Activated T-cell treated with anti-CD3 and anti-CD28 coated beads, Interleukin-2, amount 50 U/mL, for 72 hours (primary cell): ENCODE measurements at places on chromosomes 11 and 22. TPM values are rescaled to one million over a fixed set of nuclear protein-coding genes. Genes with fewer than 3 reads are reported as not detected.

GRCh38 chr11:76169473-76169896, 36.8 kb downstream of the WNT11 start:
- DNase-seq = no peak

DNA sequence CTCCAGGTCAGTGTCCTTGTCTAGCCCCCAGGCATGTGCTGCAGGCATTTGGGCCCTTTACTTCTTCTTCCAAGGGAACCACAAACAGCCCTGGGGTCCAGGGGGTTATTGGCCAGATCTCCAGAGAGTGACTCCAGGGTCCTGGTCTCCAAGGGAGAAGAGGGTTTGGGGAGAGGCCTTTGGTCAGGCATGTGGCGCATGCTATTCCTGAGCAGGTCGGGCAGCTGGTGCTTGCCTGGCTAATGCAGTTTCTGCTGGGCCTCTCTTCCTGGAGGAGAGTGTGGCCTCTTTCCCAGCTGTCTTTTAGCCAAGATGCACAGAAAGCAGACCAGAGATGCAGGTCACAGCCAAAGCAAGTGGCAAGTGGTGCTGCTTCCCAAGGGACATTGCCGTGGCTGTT, 3.8 kb upstream of the RFPL2 start:
- no peak for DNase-seq

DNA sequence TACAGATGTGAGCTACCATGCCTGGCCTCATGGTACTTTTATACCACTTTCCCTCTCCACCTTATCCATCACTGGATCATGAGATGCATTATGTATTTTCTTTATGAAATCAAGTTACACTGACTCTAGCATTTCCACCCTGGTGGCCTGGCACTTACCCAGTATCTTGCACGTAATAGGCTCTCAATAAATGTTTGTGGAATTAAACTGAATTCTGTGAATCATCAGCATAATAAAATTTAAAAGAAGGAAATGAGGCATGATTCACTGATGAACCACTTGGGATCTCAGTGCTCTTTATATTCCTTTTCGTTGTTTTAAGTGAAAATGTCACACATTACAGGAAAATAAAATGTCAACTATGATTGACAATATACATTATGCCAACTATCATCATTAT, 25.1 kb downstream of the ADM start:
- no peak for DNase-seq

DNA sequence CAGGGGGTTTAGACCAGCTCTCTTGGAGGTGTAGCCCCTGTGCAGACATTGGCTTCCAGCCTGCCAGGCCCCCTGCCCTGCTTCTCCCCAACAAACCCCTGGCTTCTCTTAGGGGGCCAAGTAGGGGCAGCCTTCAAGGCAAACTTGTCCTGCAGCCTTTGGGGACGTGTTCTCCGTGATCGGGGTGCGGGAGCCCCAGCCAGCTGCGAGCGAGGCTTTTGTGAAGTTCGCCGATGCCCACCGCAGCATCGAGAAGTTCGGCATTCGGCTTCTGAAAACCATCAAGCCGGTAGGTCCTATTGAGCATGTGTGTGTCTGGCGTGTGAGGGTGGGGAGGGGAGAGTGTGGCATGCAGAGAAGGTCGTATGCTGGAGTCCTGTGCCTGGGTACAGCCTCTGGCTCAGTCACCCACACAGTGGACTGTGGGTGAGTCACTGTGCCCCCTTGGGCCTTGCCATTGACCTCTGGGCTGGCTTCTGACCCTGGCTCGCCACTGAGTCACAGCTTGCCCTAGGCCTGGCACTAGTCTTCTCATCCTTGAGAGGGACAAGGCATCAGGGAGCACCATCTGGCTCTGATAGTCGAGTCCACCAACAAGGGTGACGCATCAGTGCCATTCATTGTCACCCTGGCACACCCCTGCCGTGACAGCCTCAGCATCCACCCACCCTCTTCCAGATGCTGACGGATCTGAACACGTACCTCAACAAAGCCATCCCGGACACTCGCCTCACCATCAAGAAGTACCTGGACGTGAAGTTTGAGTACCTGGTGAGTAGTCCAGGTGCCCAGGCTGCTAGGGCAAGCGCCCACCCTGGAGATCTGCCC, 11.4 kb downstream of the SLC16A8 start:
- no peak for DNase-seq

- no peak for DNase-seq
Measured at GRCh38 chr11:101180481-101180880, 50.9 kb upstream of the PGR start.

GRCh38 chr22:48199667-48200066, 1437.2 kb downstream of the TBC1D22A start:
- DNase-seq = no peak

DNA sequence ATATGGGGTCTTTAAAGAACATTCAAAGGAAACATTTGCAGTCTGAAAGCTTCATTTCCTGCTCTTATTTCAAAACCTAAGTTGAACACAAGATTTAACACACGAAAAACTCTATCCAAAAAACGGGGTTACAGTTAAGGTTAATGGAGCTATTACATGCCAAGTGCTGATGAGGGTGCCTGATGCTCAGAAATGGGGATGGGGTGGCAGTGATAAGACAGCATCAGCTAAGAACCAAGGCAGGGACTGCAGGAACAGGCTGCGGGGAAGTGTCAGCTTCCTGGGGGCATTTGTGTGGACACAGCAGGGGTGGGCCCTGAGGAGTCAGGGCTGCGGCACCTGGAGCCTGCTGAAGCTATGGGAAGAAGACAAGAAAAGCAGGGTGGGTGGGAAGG, 12.2 kb downstream of the DGCR2 start:
- no peak for DNase-seq

- DNase-seq = no peak
Measured at GRCh38 chr11:29005401-29005980, 897.3 kb downstream of the METTL15 start.

The NLRP14 gene
- not detected for total RNA-seq

The TESMIN gene
- 8.0 TPM for total RNA-seq

The HTR3A gene
- total RNA-seq = not detected
